ENCODE measurements at places on chromosomes 1 and 21.

GRCh38 chr1:79633456-79633855, 626.9 kb upstream of the ADGRL4 start:
- no peak for DNase-seq

DNA sequence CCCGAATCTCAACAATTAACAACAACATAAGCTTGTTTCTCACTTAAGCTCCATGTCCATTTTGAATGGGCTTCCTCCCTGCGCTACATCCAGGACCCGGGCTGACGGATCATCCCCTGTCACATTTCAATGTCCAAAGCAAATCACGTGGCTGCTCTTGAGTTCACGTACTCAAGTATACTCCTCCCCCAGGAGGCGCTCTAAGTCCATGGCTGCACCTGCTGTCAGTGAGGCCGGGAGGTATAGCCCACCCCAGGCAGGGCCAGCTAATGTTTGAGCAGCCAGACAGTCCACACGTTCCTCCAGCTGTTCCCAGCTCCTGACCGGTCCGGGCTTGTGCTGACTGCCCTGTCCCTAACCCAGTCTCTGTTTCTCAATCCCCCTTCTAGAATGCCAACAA, 220.8 kb downstream of the SLC35F3 start:
- no peak for DNase-seq

DNA sequence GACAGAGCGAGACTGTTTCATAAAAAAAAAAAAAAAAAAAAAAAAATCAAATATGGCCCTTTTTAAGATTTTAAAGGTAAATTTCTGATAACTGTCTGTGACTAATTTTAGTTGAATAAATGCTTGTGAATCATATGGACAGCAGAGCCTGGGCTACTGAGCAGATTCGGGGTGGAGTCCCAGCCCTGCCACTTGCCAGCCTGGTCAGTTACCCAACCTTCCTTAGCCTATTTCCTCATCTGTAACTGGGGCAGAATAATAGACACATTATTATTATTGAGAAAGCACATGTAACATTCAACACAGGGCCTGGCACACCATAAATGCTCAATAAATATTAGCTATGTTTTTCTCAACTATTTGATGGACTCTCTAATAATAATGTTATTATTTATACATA, 11.2 kb upstream of the H3-3A start:
- DNase-seq = peak; percentile 83

DNA sequence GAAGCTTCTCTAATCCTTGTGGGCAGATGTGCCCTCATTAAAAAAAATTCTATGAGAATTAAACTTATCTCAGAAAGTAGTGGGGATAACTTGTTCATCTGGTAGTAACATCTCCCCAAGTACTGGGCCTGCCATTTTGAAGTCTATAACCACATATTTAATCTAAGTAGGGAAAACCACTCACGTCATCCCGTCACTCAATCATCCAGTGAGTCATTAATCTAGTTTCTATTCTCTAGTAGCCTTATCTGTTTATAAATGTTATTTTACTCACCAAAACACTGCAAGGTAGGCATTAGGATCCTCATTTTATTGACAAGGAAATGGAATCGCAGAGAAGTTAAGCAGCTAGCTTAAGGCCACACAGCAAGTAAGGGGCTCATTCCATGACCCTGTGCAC, 221.9 kb downstream of the ATG4C start:
- no peak for DNase-seq

DNA sequence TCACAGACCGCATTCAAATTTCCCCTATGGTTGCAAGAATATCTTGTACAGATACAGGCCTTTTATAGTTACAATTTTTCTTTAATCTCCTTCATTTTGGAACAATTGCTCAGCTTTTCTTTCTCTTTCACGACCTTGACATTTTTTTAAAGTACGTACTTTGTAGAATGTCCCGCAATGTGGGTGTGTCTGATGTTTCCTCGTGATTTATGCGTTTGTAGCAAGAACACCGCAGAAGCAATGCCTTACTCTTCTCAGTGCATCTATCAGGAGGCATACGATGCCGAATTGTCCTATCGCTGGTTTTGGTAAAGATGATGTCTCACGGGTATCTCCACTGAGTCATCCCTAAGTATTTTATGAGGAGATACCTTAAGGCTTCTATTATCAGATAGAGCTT, 76.9 kb upstream of the RALGPS2 start:
- DNase-seq = no peak

- DNase-seq = no peak
Measured at GRCh38 chr1:230128569-230129285, 61.7 kb downstream of the GALNT2 start.

DNA sequence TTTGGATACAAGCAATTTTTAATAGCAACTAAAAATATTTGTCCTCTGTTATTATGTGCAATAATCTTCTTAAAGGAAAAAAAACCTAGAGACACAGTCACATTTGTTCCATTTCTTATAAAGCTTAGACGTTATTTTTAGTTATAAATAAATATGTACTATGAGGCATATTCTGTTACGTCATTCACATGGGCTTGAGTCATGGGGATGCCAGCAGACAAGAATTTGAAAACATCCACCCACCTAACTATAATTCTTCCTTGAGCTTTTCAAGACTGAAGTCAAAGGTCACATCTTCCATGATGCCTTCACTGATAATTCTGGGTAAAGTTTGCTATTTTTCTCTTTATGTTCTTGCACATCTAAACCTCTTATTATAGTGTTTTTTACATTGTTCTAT, 268.8 kb downstream of the KCTD3 start:
- DNase-seq = peak; percentile 9

DNA sequence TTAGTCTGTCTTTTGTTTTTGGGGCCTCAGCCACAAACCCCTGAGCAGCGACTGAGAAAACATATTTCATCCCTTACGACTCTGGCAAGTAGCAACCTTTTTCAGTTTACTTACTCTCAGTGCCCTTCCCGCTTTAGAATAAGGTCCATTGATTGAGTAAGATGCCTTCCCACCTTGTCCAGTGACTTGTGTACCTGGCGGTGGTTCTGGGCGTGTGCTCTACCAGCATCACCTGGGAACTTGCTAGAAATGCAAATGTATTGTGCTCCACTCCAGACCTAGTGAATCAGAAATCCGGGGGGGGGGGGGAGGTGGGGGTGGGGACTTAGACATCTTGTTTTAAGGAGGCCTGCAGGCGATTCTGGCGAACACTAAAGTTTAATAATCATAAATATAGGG, 72.1 kb downstream of the S1PR1 start:
- no peak for DNase-seq

DNA sequence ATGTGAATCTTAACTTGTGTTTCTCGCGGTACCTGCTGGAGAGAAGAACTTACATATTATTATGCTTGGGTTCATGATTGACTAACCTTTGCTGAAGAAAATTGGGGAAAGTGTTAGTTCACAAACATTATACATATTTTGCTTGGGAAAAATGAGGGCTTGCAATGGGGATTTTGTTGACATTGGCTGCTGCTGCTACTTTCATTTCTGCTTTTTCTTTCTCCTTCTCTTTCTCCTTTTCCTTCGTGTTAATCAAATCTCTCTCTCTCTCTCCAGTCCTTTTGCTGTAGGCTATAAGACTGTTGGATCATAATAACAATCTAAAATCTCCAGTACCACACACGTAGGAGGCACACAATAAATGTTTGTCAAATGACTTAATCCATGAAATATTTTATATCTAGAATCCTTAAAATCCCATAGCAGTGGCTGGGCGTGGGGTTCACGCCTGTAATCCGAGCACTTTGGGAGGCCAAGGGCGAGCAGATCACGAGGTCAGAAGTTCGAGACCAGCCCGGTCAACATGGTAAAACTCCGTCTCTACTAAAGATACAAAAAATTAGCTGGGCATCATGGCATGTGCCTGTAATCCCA, 23.0 kb downstream of the IRF2BP2 start:
- peak; percentile 15 for DNase-seq
